ENCODE measurements at places on chromosomes 13 and 19.

DNA sequence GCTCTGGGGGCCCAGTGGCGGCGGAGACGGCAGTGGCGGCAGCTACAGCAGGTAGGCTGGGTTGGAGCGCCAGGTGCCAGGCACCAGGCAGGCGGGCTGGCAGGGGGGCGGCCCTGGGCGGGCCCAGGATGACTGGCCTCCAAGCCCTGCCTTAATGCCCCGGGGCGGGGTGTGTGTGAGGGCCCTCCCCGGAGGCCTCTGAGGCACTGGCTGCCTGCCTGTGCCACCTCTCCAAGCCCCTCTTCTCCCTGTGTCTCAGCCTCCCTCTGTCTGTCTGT lies at the start of gene KLK11:
TSS of gene KLK11 (minus strand) at position 63 of the 278 bp plus-strand sequence. CDS start 985 bp downstream, outside the sequence.
- no peak for DNase-seq

- no peak for DNase-seq
Measured at GRCh38 chr19:5170329-5170745, 170.3 kb downstream of the PTPRS start.

DNA sequence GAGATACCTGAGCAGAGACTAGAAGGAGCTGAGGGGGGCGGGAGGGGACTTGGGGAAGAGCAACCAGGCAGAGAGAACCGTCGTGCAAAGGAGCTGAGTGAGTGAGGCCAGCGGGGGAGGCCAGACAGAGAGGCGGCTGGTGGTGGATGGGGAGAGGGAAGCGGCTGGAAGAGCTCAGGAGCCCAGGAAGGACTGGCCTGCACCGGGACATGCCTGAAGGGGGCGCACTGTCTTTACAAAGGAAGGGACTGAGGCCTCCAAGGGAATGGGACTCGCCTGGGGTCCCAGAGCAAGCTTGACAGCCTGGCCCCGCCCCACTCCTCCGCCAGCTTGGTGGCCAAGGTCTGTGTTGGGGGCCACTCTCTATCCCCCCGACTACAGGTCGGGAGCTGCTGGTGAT lies 14.9 kb downstream of the ONECUT3 start:
- no peak for DNase-seq

- no peak for DNase-seq
Measured at GRCh38 chr13:64289702-64290101, 2874.1 kb upstream of the PCDH20 start.

DNA sequence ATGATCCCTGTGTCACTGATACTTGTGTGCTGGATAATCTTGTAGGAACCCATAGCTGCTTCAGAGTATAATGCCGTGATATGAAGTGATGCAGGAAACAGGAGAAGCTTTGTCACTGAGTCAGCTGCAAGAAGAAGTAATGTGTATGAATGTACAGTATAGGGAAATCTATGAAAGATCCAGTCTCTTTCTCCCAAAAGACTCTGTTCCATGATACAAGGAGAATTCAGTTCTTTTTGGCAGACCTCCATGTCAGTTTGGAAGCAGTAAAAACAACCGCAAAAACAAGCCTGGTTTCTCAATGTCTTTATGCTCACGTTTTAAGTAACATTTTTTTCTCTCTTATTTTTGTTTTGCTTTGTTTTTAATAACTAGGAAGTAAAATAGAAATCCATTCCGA lies 33.9 kb downstream of the PCDH17 start:
- DNase-seq: no peak

GRCh38 chr13:79648191-79648590 lies 167.2 kb downstream of the NDFIP2 start:
- no peak for DNase-seq

DNA sequence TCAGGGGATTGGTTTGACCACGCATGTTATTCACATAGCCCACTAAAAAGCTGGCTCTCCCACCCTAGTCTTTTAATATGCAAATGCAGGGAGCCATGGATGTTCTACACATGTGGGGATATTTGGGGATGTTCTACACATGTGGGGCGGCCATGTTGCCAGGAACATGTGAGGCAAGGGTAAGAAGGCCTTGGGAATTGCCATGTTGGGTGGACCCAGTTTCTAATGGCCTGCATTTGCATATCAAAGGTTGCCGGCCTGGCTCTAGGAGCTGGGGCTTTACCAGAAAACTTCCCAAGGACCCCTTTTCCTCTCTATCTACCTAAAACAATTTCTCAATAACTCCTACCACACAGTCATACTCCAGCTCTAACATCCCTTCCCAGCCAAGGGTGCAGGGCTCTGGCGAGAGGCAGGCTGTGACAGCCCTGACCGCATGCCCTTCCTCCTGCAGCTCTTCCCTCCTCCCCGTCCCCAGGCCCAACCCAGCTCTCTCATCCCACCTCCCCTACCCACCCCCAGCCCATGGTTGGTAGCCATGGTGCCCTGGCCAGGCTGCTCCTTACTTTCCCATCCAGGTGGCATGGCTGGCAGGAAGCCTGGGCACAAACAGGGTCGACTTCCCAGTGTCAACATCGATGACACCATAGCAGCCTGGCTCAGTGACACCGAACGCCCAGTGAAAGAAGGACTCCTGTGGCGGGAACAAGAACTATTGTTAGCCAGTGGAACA lies 11.0 kb downstream of the PEPD start:
- DNase-seq: no peak

Measured in fibroblast of skin of left biceps (primary cell).